ENCODE measurements at places on chromosomes 6 and 20.

- DNase-seq, result no peak
Observed at GRCh38 chr20:63500151-63500901, 1.4 kb upstream of the EEF1A2 start.

GRCh38 chr6:140061110-140062042 is 686.9 kb upstream of the CITED2 start:
- DNase-seq, result no peak

GRCh38 chr6:80182308-80182707 is 75.8 kb downstream of the BCKDHB start:
- no peak for DNase-seq

GRCh38 chr6:167479301-167479700 is 154.4 kb downstream of the TTLL2 start:
- no peak for DNase-seq

GRCh38 chr6:137353842-137354397 is 134.7 kb upstream of the IFNGR1 start:
- DNase-seq, result no peak

DNA sequence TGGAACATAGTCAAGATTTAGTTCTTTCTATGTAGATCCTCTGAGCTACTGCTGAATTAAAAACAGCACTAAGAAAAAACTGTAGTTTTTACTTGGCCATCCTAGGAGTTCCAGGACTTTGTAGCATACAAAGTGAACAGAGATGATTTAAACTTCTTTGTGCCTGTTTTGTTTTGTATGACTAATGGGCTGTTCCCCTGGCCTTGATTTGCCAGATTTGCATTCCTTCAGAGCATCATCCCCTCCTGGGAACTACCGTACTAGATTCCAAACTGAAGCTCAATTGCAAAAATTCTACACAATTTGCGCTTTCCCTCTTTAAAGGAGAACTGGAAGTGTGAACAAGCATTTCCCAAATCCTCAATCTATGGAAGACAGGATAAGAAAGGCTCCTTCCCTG is 23.1 kb downstream of the ACOT13 start:
- no peak for DNase-seq

- no peak for DNase-seq
Observed at GRCh38 chr6:138415125-138415524, 11.1 kb downstream of the HEBP2 start.

Measured in CD4-positive, alpha-beta memory T cell (primary cell).